SK-MEL-5 (cell line): ENCODE measurements at places on chromosomes 11 and 22. TPM values are rescaled to one million over a fixed set of nuclear protein-coding genes. Genes with fewer than 3 reads are reported as not detected.

The MYO7A gene
- total RNA-seq, result 0.48 and 0.61 TPM in 2 replicates

The SCGB1A1 gene
- total RNA-seq, result not detected in 2 replicates

The OR5A1 gene
- not detected in 2 replicates for total RNA-seq

The SLC37A2 gene
- 184 TPM in 2 replicates for total RNA-seq

The GAL3ST1 gene
- 0.55 and 0.96 TPM in 2 replicates for total RNA-seq

The FERMT3 gene
- total RNA-seq, result 0.13 and 0.29 TPM in 2 replicates

The GGT5 gene
- total RNA-seq, result 0.13 TPM in 1 of 2 replicates, not detected in the other

The CDC42BPG gene
- total RNA-seq, result 1.1 and 1.6 TPM in 2 replicates

The SERHL2 gene
- 0.66 and 1.6 TPM in 2 replicates for total RNA-seq

The TEX12 gene
- total RNA-seq, result 0.43 and 0.48 TPM in 2 replicates

The PVALB gene
- total RNA-seq, result not detected in 2 replicates

The RASD2 gene
- total RNA-seq, result 0.37 TPM in 2 replicates

The E2F8 gene
- total RNA-seq, result 1.6 and 2.1 TPM in 2 replicates

The BET1L gene
- total RNA-seq, result 15.5 and 16.3 TPM in 2 replicates

DNA sequence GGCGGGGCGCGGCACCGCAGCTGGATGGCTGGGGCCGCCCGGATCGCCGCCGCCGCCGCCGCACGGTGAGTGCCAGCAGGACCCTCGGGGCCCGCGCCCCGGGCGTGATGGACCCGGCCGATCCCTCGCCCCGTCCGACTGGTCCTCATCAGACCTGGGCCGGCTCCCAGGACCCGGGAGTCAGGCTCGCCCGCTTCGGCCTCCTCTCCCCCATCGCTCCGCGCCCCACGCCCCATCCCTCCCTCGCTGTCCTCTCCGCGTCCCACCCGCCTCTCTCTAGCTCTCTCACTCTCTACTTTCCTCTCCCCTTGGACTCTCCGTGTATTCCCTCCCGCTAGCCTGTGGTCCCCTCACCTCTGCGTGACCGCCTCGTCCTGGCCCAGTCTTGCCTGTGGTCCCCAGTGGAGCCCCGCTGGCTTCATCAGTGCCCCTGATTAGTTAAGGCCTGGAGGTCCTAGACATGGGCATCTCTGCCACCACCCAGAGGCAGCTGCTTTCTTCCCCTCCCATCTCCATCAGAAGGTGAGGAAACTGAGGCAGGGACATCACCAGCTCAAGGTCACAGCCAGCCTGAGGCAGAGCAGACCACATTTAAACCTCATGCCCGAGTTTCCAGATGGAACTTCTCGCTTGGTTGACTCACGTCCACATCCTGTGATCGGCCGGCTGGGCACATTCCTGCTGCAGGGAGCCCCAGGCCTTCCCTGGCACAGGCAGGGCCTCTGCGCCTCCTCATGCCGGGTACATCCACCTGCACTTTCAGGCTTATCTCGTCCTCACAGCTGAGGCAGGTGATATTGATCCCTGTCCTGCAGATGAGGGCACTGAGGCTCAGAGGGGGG lies 429 bp downstream of the SLC39A13 start:
- DNase-seq, result peak; percentile 37

GRCh38 chr11:107720303-107720774 lies 8.5 kb upstream of the SLN start:
- DNase-seq, result no peak

GRCh38 chr11:1652442-1652770 lies 22.8 kb downstream of the KRTAP5-5 start:
- no peak for DNase-seq

GRCh38 chr11:12461516-12461915 lies 84.1 kb downstream of the PARVA start:
- peak; percentile 96 for DNase-seq

GRCh38 chr11:61021661-61022212 lies 50.3 kb downstream of the CD6 start:
- DNase-seq, result no peak

DNA sequence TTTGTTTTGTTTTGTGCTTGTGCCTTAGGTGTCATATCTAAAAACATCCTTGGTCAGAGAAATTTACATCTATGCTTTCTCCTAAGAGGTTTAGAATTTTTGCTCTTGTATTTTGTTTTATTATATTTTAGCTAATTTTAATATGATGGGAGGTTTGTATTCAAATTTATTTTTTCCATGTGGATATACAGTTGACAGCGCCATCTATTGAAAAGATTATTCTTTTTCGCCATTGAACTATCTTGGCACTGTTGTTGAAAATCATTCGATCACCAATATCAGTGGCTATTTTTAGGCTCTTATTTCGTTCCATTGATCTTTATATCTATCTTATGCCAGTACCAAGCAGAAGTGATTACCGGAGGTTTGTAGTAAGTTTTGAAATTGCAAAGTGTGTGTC lies 510.3 kb downstream of the BRD1 start:
- no peak for DNase-seq

GRCh38 chr11:79570104-79570503 lies 129.3 kb upstream of the TENM4 start:
- DNase-seq, result no peak

DNA sequence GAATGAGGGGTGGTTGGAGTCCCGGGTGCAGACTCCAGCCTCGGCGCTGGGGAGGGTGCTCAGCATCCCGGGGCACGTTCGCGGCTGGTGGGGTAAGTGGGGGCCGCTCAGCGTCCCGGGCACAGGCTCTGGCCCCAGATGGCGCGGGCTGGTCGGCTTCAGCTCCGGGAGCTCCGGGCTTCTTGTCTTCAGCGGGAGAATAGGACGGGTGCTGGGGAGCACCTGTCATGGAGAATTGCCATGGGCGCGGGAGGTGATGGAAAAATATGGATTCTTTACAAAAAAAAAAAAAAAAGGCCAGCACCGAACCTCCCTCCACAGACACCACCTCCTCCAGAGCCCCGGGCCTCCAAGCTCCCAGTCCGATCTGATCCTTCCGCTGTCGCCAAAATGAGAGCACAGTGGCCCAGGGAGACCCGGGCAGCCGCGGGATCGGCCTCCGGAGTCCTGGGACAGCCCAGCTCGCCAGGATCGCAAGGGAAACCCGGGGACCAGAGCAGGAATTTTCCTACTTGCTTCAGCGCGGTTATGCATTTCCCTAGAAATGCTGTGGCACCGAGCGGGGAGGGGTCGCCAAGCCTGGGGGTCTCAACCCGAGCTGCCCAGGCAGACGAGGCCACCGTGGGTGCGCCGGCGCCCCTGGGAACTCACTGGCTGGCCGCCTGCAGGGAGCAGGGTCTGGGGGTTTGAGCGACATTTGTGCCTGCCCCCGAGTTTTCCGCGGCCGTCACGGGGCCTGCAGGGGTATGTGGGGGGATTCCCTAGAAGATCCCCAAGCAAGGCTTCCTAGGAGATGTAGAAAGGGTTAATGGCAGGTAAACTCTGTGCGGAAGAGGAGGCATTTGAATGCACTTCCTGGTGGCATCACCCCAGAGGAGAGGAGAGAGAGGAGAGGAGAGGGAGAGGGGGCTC lies 1336.9 kb downstream of the BRD1 start:
- no peak for DNase-seq

- no peak for DNase-seq
Observed at GRCh38 chr22:18029686-18030267, 5.4 kb upstream of the MICAL3 start.

GRCh38 chr11:82995754-82996398 lies 75.8 kb downstream of the RAB30 start:
- peak; percentile 77 for DNase-seq

DNA sequence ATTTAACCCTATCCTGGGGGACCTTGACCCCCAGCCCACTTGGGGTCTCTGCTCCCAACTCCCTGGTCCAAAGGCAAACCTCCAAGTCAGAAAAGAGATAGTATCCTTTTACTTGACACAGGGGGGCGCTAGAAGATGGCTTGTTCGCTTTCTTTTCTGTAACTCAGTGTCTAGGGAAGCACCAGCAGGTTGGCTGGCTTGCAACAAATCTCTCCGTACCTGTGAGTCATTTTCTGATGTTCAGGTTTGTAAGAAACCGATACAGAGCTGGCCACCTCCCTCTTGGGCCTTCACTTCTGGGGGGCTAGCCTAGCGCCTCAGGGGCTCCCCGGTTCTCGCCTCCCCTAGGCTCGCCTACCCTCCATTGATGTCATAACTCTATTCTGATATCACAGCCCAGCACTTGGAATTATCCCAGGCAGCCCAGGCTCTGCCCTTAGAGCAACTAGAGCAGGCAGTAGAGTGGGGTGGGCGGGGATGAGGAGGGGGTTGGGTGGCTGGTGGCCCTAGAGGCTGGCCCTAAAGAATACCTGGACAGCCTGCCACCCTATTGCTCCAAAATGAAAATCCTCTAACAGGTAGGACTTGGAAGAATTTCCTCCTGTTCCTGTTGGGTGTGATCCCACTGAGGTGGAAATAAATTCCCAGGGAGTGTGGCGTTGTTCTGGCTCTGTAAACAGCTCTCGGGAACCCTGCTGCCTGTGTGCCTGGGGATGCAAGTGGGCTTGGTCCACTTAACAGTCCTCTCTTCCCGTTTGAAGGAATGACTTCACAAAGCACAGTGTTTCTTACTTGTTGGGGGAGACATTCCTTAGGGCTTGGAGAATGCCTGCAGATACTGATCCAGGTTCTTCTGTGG lies 69.4 kb downstream of the OSBP2 start:
- peak; percentile 81 for DNase-seq

DNA sequence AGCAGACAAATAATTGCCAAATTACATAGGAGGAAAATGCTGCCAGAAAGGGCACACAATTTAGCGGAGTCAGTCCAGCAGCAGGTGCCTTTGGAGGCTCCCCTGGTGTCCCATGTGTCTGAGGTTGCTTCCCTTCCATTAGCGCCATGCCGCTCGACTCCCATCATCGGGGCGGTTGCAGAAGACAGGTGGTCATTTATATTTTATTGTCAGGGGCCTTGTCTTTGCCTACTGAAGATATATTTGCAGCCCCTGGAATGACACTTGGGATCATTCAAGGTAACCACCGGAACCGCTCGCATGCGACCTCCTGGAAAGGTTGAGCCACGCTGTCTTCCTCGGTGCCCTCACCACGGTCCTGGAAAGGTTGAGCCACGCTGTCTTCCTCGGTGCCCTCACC lies 298.3 kb downstream of the TBC1D22A start:
- DNase-seq, result no peak

GRCh38 chr11:1388763-1389102 lies 1.0 kb upstream of the BRSK2 start:
- no peak for DNase-seq

- peak; percentile 63 for DNase-seq
Observed at GRCh38 chr11:765025-765801, 12.1 kb downstream of the GATD1 start.

GRCh38 chr11:2527621-2528291 lies 82.9 kb downstream of the KCNQ1 start:
- DNase-seq, result no peak

- no peak for DNase-seq
Observed at GRCh38 chr11:6323291-6323905, 3.1 kb upstream of the CAVIN3 start.

- no peak for DNase-seq
Observed at GRCh38 chr11:70618431-70619101, 220.2 kb downstream of the CTTN start.

DNA sequence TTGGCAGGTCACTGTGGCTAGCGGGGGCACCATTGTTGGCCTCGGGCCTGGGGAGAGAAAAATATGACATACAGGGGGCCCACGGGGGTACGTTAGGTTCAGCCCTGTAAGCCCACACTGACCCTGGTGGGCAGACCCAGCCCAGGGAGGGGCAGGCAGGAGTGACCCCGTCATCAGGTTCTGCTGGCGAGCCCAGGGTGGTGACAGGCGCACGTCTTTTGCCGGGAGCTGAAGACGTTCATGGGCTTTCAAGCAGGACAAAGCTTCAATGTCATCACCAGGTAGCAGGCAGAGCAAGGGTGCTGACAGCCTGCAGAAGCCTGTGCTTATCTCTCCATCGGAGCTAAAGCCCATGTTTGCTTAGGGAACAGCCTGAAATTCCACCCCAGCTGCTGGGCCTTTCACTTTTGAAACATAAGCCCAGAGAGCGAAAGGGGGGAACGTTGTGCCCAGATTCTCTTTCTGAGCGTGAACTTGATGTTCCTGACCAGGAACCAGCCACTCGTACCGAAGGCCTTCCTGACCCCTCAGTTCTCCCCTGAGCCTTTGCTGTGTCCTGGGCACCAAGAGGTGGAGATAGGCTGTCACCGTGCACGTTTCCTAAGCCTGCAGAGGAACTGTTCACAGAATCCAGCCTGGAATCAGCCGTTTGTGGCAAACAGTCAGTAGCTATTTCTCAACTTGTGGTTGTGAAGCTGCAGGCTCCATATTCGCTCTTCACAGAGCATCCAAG lies 74.0 kb upstream of the ATXN10 start:
- no peak for DNase-seq

GRCh38 chr11:60396799-60397198 lies 540 bp downstream of the MS4A14 start:
- DNase-seq, result no peak

DNA sequence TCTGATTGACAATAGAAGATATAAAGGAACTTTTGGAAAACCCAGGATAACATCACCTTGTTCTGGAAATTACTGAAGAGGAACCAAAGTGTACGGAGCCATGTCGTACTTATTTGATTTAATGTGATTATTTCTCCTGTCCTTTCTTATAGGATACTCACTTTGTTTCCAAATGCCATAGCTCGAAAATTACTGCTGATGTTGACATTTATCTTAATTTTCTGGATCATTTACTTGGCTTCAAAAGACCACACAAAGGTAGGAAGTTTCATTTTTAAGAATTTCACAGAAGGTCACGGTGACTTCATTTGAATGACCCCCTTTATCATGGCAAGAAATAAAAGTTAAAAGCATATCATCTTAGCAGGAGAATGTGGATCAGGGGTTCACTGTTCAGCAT lies 1.2 kb downstream of the NXPE2 start:
- DNase-seq, result no peak

DNA sequence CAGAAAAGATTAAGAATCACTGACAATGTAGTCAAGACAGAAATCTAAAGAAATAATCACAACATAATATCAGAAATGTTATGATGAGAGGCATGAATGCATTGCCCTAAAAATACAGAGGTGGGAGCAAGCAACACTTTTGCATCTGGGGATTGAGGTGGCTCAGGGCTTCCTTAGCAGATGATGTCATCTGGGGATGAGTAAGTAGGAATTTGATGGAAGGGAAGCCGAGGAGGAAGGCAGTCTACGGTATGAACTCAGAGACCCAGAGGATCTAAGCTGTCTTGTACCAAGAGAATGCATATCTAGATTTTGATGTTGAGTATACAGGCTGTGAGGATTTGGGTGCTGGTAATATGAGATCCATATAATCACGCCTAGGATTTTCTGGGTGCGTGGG lies 193.0 kb upstream of the SNX19 start:
- DNase-seq, result no peak

GRCh38 chr22:28044546-28045173 lies 125.6 kb upstream of the PITPNB start:
- no peak for DNase-seq

GRCh38 chr22:44269757-44270555 lies 42.8 kb downstream of the SHISAL1 start:
- DNase-seq, result no peak

GRCh38 chr22:17918840-17919239 lies 105.5 kb downstream of the MICAL3 start:
- DNase-seq, result no peak
